ENCODE measurements at places on chromosomes 2 and 18. TPM values are rescaled to one million over a fixed set of nuclear protein-coding genes. Genes with fewer than 3 reads are reported as not detected.

Gene IL36B
- not detected for total RNA-seq

Gene GTF2A1L
- total RNA-seq = not detected

Gene REL
- 52.4 TPM for total RNA-seq

Gene ICOS
- total RNA-seq = 1.0 TPM

Gene GATA6
- 0.05 TPM for total RNA-seq

Gene FAM237A
- total RNA-seq = not detected

Gene IL1F10
- total RNA-seq = not detected

Gene CENPA
- total RNA-seq = 33.7 TPM

Gene COL6A3
- 0.43 TPM for total RNA-seq

Gene AFTPH
- 40.0 TPM for total RNA-seq

Gene ALPP
- total RNA-seq = not detected

Gene RGPD4
- total RNA-seq = not detected

Gene POTEC
- not detected for total RNA-seq

Gene SAG
- 0.69 TPM for total RNA-seq

Gene DSC2
- total RNA-seq = 4.4 TPM

Gene CNDP1
- not detected for total RNA-seq

Gene LONRF2
- 0.03 TPM for total RNA-seq

Gene KCNF1
- total RNA-seq = not detected

Gene TTN
- 7.5 TPM for total RNA-seq

Gene COL4A3
- 4.3 TPM for total RNA-seq

Gene FSHR
- total RNA-seq = not detected

Measured in GM12878 (cell line).